A549 (cell line): ENCODE measurements at places on chromosomes 3 and 15.
A peak's percentile ranks its signal among the peaks of the same experiment; 100 is the strongest.

- no peak for DNase-seq
Measured at GRCh38 chr3:116034794-116035193, 410.5 kb downstream of the LSAMP start.

GRCh38 chr3:128426128-128426921 is 40.4 kb downstream of the DNAJB8 start:
- peak; percentile 17 for DNase-seq

DNA sequence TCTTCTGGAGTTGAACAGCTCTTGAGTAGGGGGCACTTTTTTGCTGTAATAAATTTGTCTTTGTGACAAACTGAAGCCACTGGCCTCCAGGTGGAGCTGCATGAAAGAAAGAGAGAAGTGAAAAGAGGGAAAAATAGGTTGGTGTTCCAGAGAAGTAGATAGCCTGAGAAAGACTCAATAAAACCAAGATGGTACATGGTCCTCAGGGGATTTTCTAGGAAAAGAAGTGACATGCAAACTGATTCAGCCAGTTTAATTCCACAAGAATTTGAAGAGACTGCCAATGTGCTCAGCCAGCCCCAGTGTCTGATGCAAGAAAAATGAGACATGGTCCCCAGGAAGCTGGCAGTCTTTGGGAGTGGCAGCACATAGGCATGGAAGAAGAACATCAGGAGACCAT is 152.7 kb downstream of the CD47 start:
- DNase-seq = peak; percentile 29

GRCh38 chr3:166810741-166811445 is 569.2 kb downstream of the ZBBX start:
- no peak for DNase-seq

DNA sequence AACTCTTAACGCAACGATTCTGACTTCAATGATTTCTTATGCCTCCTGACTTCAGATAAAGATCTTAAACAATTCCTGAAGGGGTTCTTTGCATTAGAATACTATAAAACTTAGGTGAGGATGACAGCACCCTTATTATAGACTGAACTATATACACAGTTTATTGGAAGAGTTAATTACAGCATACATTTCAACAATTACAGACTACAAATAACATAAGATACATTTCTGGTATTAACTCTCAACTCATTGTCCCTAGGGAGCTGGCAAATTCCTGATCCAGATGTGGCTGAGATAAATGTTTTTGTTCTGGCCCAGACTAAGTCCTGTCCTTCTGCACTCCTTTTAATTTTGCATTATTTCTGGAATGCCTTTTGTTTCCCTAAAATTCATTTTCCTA is 155.5 kb upstream of the TMC3 start:
- no peak for DNase-seq

DNA sequence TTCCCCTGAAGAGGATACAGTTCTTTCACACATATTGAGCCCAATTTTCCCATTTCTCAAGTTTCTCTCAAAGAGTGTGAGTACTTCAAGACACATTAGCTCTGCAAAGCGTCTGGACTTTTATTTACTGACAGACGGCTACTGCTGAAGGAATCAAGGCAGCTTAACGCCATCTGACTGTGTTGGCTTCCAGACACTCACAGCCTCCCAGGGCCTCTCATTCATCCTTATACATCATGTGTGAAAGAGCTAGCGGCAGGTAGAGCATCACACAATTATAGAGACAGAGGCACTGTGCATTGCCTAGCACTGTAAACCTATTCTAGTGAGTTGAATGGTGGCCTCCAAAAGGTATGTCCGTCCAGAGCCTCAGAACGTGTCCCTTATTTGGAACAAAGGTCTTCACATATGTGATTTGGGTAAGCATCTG is 284.1 kb upstream of the STT3B start:
- DNase-seq = no peak

DNA sequence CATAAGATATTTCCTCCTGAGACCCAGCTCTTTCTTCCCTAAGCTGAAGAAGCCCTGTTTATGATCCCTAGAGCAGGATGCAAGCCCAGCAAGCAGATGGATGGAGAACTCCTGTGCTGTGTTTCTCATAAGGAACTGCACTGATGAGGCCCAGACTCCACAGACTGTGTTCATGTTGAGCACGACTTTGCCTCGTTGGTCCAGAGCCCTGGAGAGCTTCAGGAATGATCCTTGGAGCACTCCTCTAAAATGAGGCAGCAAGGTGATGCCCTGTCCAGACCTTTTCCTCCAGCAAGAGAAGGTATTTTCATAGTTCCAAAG is 83.8 kb downstream of the MYLK start:
- no peak for DNase-seq

DNA sequence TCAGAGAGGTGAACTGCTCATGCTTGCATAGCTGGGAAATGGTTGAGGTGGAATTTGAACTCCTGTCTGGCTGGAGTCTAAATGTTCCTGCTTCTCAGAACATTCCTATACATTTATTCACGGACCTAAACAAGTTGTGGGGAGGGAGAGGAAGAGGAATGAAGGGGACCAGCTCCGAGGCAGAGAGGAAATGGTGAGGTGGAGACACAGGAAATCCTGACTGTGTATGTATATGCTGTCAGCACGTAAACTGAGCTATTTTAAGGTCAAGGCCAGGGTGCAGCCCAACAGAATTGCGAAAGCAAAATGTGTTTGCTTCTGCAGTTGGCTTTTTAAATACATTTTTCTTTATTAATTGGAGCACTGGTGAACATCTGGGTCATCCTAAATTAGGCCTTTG is 74.1 kb upstream of the POMGNT2 start:
- DNase-seq = no peak

DNA sequence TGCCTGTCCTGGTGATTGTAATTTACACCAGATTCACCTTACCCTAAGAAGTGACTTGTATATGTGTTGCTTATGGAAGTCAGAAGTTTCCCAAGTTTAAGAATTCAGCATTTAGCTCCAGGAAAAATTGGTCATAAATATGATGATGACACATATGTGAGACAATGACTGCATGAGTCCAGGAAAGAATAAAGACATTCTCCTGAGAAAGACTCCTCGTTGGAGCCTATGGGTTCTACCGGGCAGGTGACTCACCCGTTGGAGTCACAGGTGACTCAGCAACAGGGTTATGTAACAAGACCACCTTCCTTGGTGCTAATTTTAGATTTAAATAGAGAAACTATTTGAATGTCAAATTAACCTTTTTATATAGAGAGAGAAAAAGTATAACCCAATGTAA is 662.4 kb downstream of the FHIT start:
- DNase-seq = peak; percentile 13

DNA sequence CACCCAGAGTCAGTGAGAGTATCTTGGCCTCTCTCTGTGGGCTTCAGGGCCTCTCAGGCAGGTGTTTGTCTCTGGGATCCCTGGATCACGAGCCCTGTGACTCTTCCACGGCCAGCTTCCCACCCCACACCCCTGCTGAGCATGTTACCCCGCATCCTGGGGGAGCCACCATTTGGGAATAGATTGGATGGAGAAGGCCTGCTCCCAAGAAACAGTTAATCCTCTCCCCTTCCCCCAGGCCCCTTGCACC is 15.5 kb upstream of the SRP14 start:
- DNase-seq = no peak

DNA sequence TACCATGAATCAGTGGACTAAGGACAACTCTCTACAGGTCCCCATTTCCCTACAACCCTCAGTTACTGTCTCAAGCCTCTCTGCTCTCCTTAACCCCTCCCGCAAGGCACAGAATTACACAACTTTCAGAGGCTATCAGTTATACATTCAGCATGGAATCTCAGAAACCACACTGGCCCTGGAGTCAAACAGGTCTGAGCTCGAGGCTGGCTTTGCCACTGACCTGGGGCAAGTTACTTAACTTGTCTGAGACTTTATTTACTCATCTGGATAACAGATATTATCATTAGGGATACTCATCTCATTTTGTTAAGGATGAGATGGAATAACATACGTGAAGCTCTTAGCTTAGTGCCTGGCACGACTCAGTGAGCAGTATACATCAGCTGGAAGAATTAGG is 95.2 kb downstream of the WDR76 start:
- no peak for DNase-seq

- DNase-seq = no peak
Measured at GRCh38 chr15:57387564-57388076, 11.3 kb downstream of the CGNL1 start.

GRCh38 chr15:92665100-92665555 is 9.6 kb upstream of the FAM174B start:
- no peak for DNase-seq

- DNase-seq = peak; percentile 77
Measured at GRCh38 chr3:67647390-67647878, 7.0 kb downstream of the SUCLG2 start.

DNA sequence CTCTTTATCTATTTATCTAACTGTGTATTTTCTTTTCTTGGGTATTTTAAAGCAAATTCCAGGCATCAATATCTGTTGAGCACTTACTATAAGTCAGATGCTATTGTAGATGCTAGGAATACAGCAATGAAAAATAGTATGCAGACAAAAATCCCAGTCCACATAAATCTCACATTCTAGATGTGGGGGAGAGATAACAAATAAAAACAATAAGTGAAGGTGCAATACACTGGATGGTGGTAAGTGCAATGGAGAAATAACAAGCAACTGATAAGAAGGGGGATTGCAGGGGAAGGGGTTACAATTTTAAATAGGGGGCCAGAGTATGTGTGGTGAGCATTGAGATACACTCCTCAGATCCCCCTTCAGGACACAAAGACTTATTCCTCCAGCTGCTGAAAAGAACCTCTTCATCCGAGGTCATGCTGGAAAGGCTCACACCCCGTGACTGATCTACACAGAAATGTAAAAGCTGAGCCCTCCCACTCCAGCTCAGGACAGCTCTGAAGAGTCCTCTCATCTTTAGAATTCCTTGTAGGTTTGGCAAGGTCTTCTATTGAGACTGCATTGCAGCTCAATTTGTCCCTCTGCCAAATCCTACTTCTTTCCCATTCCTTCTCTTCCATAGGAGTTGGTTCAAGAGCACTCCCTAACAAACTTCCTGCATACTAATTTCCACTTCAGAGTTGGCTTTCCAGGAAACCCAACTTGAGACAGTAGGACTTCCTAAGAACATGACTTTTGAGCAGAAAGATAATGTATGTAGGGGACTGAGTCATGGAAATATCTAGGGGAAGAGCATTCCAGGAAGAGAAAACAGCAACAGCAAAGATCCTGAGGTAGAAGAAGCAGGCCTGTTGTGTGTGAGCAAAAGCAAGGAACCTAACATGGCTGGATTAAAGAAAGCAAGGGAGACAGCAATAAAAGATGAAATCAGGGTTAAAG is 8.1 kb upstream of the SCG3 start:
- no peak for DNase-seq

GRCh38 chr3:54307566-54308180 is 185.3 kb downstream of the CACNA2D3 start:
- no peak for DNase-seq

DNA sequence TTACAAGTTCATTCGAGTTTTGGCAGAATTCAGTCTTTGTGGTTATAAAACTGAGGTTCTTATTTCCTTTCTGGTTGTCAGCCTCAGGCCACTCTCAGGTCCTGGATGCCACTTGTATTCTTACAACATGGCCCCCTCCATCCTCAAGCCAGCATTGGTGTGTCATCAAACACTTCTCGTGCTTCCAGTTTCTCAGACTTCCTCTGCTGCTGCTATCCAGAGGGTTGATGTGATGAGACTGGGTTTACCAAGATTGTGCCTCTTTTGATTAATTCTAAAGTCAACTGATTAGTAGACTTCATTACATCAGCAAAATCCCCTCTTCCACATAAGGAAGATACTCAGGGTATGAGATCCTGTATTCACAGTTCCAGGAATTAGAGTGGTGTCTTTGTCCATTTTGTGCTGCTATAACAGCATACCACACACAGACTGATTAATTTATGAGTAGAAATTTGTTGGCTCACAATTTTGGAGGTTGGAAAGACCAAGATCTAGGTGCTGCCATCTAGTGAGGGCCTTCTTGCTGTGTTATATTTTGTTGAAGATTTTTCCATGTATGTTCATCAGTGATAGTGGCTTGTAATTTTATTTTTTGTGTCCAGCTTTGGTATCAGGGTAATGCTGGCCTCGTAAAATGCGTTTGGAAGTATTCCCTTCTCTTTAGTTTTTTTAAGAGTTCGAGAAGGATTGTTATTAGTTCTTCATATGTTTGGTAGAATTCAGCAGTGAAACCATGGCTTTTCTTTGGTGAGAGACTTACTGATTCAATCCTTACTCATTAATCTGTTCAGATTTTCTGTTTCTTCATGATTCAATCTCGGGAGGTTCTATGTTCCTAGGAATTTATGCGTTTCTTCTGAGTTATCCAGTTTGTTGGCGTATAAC is 11.1 kb downstream of the LRCH3 start:
- DNase-seq = peak; percentile 31

- DNase-seq = no peak
Measured at GRCh38 chr15:80201256-80202015, 48.6 kb downstream of the FAH start.

- DNase-seq = no peak
Measured at GRCh38 chr3:95333826-95334225, 1271.0 kb downstream of the NSUN3 start.

DNA sequence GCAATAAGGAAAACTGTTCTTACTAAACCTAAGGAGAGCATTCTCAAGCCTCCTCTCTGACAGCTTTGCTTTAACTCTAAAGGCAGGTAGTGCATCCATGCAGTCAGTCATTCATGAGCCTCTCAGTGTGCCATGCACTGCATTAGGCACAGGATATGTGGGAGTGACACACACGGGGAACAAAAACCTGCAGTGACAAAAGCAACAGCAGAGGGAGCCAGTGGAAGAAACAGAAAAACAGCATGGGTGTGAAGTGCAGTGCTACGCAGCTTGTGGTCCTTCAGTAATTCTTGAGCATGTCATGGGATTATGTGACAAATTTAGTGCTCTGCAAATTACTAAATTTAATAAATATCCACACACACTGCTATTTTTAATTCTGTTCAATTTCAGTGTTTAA is 230.7 kb downstream of the BBX start:
- peak; percentile 5 for DNase-seq

GRCh38 chr15:56098195-56098863 is 104.9 kb upstream of the NEDD4 start:
- DNase-seq = no peak

DNA sequence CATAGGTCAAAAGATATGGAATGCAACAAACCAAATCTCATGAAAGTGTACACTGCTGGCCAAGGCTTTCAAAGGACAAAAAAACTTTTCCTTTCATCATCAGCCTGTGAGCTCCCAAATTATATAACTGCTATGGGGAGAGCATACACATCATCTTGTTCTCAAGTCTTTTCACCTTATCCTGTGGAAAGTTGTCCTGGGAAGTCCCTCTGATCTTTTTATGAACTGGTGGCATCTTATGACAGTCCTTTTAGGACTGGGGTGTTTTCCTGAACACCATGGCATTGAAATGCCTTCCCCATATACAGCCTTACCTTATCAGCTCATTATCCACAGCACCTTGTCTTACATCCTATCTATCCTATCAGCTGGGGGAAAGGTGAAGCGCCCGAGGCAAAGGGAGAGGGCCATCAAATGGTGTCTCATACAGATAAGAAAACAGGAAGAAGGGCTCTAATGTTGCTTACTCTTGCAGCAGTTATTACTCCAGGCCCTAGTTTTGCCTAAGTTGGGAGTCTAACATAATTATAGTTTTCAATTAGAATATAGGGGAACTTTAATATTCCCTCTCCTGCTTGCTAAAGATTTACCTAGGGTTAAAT is 61.5 kb upstream of the GOLIM4 start:
- DNase-seq = no peak
